ENCODE measurements at places on chromosomes 13 and 19.

DNA sequence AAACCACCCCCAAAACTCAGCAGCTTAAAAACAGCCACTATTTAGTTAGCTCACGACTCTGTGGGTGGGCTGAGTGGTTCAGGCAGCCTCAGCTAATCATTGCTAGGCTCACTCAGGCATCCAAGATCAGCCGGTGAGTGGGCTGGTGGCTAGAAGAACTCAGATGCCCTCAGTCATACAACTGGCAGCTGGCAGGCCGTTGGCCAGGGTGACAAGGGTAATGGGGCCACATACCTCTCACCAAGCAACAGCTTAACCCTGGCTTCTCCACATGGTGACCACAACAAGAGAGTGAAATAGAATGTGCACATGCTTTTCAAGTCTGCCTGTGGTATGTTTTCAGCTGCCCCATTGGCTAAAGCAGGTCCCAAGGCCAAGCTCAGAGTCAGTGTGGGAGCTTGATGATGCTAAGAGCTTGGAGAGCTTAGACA lies 435.4 kb upstream of the TSHZ3 start:
- DNase-seq = no peak

GRCh38 chr13:33953203-33953602 lies 135.3 kb downstream of the RFC3 start:
- no peak for DNase-seq

- no peak for DNase-seq
Measured at GRCh38 chr19:6415591-6416190, 8.9 kb downstream of the KHSRP start.

DNA sequence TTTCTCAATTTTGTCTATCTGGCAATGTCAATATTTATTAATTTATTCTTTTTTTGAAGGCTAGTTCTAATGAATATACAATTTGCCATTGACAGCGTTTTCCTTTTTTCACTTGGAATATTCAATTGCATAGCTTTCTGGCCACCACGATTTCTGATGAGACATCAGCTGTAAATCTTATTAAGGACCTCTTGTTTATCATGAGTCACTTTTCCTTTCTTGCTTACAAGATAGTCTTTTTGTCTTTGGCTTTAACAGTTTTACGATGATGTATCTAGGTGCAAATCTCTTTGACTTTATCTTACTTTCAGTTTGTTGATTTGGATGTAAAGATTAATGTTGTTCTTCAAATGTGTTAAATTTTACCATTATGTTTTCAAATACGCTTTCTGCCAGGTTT lies 991.6 kb upstream of the SLC10A2 start:
- no peak for DNase-seq

- DNase-seq = no peak
Measured at GRCh38 chr13:63107179-63107943, 1691.7 kb upstream of the PCDH20 start.

GRCh38 chr13:99686157-99686572 lies 184.9 kb downstream of the TM9SF2 start:
- no peak for DNase-seq

- no peak for DNase-seq
Measured at GRCh38 chr13:112626761-112627160, 38.8 kb upstream of the TUBGCP3 start.

DNA sequence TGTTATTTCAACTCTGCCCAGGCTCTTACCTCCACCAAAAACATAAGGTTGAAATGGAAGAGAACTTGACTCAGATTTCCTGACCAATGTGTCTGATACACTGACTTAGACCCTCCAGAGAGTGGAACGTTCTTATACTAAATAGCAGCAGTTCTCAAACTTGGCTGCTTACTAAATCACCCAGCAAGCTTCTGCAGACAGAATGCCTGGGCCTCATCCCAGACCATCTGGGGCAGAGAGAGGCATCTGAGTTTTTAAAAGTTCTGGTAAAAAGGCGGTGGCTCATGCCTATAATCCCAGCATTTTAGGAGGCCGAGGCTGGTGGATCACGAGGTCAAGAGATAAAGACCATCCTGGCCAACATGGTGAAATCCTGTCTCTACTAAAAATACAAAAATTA lies 46.3 kb downstream of the NEK5 start:
- DNase-seq = no peak

DNA sequence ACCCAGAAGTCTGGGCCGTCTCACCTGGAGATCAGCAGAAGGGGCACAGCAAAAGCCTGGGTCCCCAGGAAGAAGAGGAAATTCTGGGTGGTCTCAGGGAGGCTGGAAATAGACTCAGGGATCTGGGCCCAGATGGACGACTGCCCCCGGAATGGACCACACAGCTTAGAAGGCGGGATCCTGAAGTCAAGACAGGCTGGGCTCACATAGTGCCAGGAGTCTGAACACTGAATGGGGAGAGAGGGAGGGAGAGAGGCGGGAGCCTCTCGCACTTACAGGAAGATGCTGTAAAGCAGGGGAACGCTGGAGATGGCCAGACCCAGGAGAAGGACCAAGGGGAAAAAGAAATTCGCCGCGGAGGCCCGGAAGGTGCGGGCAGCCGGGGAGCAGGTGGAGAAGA lies 1.3 kb upstream of the LENG1 start:
- no peak for DNase-seq

DNA sequence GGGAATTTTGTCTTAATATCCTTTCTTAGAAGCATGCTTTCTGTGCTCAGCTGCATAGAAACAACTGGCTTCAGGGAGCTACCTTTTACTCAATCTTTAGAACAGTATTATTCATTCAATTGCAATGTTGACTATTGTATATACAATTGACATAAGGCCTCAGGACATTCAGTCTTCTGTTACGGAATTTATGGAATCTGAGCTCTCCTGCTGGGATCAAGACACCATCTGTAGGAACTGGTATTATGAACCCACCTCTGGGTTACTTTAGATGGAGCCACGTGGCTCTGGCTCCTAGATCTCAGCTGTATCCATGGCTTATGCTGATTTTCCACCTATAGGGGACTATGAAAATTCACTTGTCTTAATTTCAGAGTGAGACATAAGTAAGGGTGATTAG lies 716.2 kb upstream of the GPC6 start:
- DNase-seq = no peak

DNA sequence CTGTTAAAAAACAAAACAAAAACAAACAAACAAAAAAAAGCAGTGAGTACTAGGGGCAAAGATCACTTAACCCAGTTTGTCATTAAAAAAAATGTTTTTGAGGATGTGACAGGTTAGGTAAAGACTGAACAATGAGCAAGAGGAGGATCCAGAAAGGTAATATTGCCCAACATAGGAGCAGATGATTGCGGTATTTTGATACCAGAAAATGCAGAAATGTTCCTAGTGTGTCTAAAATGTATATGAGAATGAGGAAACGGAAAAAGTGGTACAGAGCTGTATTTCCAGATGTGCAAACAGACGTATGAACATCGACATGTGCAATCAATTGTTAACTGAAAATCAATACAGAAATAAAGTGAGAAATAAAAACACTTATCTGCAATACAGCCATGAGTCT lies 4.9 kb upstream of the LILRA4 start:
- no peak for DNase-seq

DNA sequence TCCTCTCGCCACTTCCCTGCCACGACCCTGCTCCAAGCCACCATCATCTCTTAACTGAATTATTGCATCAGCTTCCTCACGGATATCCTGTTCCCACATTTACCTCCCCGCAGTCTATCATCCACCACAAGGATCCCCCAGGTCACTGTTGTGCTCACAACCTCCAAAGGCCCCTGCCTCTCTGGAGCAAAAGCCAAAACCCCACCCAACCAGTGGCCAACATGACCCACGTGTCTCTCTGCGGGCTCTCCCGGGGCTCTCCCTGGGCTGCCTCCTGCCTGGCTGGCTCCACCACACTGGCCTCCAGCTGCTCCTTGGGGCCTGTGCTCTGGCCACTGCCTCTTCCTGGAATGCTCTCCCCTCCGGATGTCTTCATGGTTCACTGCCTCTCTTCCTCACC lies 809.3 kb downstream of the UQCRFS1 start:
- DNase-seq = no peak

GRCh38 chr13:35714121-35714520 lies 237.6 kb upstream of the MAB21L1 start:
- DNase-seq = no peak

- no peak for DNase-seq
Measured at GRCh38 chr13:80814541-80814940, 473.6 kb upstream of the SPRY2 start.

GRCh38 chr19:40321076-40321475 lies 27.1 kb downstream of the C19orf47 start:
- no peak for DNase-seq

GRCh38 chr13:44140888-44141724 lies 232.5 kb upstream of the SERP2 start:
- DNase-seq = no peak

Measured in glomerular endothelial cell (primary cell).